ENCODE measurements at places on chromosomes 7 and 10.

DNA sequence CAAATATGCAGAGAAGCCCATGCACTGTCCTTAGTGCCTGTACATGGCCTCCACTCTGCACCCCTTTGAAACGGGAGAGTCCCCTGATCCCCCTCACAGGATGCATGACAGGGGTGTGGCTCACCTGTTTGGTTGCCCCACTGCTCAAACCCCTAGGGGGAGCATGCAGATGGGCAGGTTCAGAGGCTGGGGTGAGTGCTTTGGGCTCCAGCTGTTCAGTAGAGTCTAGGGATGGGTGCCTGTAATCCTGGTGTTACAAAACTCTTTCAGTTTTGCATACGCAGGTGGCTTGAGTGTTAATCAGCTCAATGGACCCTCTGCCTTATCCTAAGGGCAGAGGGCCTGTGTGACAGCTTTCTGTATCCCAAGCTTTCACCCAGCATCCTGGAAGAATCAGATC lies 7.8 kb upstream of the SFTPA1 start:
- no peak for DNase-seq

GRCh38 chr10:78304091-78305045 lies 270.7 kb downstream of the RPS24 start:
- DNase-seq: no peak

GRCh38 chr10:61987951-61988379 lies 86.5 kb downstream of the ARID5B start:
- DNase-seq: no peak

DNA sequence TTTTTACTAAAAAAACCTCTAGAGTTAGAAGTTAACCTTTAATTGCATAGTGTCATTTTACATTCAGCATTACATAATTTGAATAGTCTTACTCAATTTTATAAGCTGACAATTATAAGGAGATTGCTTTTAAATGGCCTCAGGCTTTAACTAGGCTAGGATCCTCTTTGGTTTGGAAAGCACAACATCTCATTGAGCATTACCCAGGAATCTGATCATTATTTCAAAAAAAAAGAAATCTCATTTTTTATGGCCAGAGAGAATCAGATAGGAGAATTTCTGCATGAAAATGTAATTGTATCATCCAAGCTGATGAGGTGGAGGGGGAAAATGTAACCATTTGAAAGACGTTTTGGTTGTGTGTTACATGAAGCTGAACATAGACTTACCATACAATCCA lies 324.9 kb upstream of the POT1 start:
- no peak for DNase-seq

DNA sequence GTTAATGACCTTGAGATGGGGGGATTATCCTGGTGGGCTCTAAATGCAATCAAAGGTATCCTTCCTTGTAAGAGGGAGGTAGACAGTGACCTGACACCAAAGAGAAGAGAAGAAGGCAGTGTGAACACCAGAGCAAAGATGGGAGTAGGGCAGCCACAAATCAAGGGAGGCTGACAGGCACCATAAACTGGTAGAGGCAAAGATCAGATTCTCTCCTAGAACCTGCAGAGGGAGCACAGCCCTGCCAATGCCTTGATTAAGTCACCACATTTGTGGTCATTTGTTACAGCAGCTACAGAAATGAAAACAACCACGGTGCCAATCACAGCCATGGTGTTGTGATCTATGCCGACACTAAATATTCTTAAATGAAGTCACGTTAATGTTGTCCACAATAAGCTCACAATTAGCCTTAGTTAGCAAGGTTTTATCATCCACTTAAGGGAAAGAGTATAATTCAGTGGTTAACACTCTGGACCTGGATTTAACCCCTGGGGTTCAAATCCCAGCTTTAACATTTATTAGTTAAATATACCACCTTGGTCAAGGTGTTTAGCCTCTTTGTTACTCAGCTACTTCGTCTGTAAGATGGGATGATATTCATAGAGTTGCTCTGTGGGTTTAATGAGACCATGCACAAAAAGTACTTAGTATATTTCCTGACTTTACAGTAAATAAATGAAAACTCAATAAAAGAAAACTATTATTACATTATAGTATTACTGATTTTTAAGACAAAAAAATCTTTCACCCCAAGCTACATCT lies 70.8 kb downstream of the SGMS1 start:
- DNase-seq: no peak

DNA sequence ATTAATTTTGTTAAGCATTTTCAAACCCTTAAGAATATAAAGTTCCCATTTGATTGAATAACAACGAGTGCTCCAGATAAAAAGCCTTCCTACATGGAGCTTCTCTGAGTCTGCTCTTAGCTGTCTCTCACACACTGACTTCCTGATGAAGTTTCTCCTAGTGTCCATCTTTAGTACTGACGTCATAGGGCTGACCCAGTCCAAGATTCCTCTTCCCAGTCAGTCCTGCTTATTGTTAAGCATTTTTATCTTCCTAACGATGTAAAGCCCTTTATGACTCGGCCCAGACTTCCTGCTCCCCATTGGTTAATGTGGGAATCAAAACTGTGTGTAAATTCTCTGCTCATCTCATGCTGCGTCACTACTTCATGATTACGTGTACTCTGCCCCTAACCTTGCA lies 398.8 kb downstream of the TFEC start:
- DNase-seq: no peak

GRCh38 chr7:96361116-96361857 lies 39.4 kb upstream of the SLC25A13 start:
- no peak for DNase-seq

- DNase-seq: no peak
Observed at GRCh38 chr10:12634621-12634931, 285.2 kb downstream of the CAMK1D start.

- peak; percentile 23 for DNase-seq
Observed at GRCh38 chr10:97731346-97732051, 5.4 kb upstream of the ZFYVE27 start.

DNA sequence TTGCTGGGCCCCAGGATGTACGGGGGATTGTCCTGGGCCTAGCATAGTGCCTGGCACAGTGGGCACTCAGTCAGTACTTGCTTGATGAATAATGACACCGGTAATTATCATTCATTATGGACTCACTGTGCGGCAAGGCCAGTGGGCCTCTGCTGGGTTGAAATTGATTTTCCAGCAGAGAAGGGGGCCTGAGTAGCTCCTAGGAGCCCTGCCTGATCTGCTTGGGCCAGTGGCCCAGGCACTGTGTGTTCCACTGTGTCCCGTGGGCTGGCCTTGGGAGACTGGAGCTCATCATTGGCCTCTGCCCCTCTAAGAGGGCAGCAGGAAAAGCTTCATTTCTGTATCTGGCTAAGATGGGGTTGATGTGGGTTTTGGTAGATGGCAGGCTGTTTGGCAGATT lies 1.4 kb downstream of the CHST3 start:
- no peak for DNase-seq

DNA sequence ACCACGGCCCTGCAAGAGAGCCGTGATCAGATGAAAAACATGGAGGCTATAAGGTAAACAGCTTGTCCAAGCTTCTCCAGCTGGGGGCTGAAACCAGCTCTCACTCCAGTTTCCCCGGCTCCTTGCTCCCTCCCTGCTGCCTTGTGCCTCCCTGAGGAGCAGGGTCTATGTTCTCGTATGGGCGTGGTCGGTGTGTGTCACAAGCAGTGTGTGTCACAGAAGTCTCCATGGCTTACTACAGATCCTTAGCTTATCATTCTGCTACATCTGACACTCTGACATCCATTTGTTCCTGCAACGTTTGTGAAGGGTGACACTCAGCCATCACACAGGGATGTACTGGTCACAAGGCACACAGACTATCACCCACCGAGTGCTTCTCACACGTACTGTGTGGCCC lies 54.6 kb downstream of the CSGALNACT2 start:
- DNase-seq: no peak

- DNase-seq: no peak
Observed at GRCh38 chr10:62548686-62549085, 174.5 kb downstream of the ZNF365 start.

- no peak for DNase-seq
Observed at GRCh38 chr10:118017850-118018249, 28.9 kb downstream of the RAB11FIP2 start.

DNA sequence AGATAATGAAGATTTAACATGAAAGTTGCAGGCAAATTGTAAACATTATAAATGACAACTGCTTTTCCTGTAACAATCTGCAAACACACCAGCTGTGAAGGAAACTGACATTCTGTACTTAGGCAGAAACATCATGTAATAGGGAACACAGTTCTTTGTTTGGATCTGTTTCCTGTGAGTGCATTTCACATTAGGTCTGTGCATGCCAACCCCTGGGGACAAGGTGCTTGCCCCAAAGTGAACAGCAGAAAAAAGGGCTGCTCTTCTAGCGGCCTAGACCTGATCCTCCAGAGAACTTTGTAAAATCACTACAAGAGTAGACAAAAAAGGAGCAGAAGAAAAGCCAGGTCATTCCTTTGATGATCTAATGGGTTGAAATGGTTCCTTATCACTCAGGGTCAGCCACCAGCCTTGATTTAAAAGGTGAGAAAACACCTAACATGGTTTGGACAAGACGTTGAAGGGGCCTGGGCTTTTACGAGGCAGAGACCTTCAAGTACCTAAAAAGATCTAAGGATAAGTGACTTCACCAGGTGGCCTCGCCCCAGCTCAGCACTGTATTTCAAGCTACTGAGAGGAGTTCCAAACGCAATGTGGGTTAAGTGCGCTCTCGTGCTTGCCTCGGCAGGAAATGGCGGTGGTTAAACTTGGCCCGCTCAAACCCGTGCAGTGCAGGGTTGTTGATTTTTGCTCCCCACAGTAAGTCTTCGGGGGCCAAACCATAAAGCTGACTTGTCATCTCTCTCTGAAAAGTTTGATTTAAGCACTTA lies 249.7 kb downstream of the CREB5 start:
- no peak for DNase-seq

GRCh38 chr10:10778959-10779358 lies 238.7 kb upstream of the CELF2 start:
- no peak for DNase-seq

DNA sequence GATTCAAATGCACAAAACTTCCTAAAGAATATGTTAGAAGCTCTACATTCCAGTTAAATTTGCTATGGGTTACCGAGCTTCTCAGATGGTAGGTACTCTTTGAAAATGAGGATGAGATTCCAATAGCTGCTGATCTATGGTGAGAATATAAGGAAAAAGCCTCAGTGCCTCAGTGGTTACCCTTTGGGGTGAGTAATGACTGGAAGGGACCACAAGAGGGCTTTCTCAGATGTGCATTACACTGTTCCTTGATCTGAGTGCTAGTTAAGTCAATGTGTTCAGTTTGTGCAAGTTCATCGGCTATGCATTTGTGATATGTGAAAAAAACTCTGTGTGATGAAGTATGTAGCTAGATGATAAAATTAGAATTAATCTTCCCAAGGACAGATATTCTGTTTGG lies 3.5 kb downstream of the NRCAM start:
- peak; percentile 32 for DNase-seq

GRCh38 chr10:101601541-101601940 lies 13.4 kb downstream of the DPCD start:
- DNase-seq: no peak

DNA sequence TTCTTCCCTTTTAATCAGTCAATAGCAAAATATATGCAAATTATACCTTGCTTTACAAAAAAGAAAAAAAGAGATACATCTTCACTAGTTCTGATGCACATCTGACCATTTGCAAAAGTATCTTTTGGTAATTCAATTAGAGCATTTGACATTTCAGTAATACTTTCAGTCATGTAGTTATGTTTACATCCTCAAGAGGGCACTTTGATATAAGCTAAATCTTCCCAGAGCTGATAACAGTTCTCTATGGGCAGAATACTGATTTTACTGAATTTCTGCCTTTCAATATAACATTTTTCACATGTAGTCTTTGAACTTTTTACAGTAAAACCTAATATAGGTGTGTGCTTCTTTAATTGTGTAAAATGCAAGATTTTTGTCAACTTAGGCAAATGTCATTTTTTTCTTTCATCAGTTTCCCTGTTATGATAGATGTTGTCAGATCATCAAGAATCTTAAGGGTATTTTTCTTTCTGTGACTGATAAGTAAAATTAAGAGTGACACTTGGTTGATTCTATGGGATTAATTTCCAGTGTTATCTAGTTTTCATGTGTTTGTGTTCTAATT lies 703.5 kb upstream of the SEMA3D start:
- peak; percentile 29 for DNase-seq

DNA sequence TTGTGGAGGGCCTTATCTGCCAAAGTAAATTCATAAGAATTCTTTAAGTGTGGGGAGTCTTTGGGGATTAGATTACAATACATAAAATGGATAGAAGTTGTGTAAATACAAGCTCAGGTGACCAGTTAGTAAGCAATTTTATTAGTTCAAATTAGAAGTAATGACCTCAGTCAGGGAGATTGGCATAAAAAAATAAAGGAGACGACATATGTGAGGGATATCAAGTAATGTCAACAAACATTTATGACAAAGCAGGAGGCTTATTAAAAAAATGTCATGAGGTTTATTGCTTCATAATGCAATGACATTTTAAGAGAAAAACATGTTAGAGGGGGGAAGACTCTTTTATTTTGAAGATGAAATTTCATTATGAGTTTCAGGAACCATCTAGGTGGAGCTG lies 1137.0 kb upstream of the PHF14 start:
- DNase-seq: no peak

GRCh38 chr7:68688416-68689086 lies 909.7 kb upstream of the AUTS2 start:
- DNase-seq: peak; percentile 81

DNA sequence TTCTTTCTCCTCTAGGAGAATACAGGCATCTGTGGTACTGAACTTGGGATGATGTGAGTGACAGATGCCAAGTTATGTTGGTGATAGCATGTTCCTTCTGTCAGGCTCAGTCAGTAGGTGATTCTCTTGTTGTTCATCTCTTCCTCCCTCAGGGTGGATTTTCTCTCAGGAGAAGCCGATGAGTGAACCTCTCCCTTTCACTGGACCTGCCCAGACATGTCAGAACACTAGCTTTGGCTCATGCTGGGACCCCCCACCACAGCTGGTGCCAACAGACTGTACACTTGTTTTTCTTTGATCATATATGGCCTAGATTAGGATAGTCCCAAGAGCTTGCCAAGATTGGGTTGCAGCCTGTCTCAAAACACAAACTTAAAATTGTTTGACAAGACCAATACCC lies 129.4 kb downstream of the BMPER start:
- no peak for DNase-seq

DNA sequence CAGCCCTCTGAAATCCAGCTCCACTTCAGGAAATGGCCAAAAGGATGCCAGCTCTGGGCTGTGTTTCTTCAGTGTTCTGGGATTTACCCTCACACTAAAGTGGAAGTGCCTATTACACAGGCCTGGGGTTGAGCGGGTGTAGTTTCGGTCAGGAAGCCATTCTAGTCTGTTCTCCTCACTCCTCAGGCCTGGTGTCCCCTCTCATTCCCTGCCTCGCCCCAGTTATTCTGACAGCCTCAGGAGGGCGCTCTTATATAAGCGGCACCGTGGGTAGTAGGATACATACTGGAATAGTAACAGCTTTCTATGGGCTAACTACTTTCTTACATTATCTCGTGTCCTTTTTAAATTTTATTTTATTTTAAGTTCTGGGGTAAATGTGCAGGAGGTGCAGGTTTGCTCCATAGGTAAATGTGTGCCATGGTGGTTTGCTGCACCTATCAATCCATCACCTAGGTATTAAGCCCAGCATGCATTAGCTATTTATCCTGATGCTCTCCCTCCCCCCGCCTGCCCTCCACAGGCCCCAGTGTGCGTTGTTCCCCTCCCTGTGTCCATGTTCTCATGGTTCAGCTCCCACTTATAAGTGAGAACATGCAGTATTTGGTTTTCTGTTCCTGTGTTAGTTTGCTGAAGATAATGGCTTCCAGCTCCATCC lies 12.2 kb upstream of the LGI1 start:
- DNase-seq: no peak
